ENCODE measurements at places on chromosomes 13 and 19.

DNA sequence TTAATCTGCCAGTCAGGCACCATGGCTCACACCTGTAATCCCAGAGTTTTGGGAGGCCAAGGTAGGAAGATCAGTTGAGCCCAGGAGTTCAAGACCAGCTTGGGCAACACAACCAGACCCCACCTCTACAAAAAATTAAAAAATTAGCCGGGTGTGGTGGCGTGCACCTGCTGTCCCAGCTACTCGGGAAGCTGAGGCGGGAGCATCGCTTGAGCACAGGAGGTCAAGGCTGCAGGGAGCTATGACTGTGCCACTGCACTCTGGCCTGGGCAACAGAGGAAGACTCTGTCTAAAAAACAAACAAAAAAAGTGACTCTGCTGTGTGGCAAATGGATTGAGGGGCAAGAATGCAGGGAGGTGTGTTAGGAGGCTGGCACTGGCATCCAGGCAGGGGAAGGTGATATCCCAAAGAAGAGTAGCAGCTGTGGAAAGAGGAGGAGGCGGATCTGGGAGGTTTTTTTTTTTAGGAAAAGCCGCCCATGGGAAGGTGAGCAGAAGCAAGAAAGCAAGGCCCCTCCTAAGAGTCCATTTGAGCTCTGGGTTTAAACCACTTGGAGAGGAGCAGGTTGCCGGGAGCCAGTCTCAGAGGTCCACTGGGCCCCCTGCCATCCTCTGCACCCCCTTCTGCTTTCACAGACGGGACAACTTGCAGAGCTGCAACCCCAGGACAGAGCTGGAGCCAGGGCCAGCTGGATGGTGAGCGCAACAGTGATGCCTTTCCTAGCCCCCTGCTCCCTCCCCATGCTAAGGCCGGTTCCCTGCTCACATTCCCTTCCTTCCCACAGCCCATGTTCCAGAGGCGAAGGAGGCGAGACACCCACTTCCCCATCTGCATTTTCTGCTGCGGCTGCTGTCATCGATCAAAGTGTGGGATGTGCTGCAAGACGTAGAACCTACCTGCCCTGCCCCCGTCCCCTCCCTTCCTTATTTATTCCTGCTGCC, 2.1 kb downstream of the HAMP start:
- no peak for DNase-seq

- no peak for DNase-seq
Observed at GRCh38 chr19:39423258-39424086, 11.0 kb downstream of the PLEKHG2 start.

- DNase-seq: no peak
Observed at GRCh38 chr13:80196756-80197155, 144.2 kb downstream of the SPRY2 start.

DNA sequence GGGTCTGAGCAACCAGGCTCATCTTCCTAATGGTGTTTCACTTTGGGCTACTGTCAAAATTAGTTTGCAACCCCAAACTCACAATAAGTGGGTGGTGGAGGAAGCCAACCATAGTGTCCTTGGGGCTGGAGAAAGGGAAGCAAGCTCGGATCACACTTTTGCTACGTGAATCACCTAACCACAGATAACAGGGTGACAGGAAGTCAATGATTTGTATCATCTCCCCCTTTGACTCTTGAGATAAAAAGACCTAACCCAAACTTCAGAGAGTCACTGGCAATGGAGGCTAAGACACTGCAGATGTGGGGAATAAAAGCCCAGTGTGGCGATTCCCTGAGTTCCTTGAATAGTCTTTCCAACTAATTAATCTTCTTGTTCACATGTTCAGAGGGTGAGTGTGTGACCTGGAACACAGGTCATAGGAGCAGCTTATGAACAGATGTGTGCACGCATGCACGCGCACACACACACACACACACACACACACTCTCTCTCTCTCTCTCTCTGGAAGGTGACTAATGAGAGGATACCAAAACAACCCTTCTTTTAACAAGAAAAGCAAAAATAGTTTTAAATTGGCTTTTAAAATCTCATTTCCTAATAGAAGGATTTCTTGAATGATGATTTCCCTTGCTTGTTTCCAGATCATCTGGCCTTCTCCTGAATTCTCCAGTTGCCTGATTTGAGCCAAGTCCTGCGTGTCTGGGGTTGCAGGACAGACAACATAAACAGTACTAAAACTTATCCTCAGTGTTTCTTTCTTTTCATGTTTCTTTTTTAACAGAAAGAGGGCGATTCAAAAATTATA, 21.2 kb upstream of the DOCK9 start:
- no peak for DNase-seq

GRCh38 chr19:36115453-36116343, at the start of gene TBCB:
TSS of gene TBCB (plus strand) at chr19:36115468. CDS start at chr19:36115561, 93 bp downstream.
- DNase-seq: peak; percentile 87
